Substantia nigra (tissue), 51 donors: ENCODE measurements at places on chromosomes 4 and X.

- DNase-seq, result no peak
Measured at GRCh38 chrX:30278365-30278764, 30.8 kb downstream of the NR0B1 start.

GRCh38 chr4:128338634-128339355, 51.2 kb upstream of the PGRMC2 start:
- no peak for DNase-seq

DNA sequence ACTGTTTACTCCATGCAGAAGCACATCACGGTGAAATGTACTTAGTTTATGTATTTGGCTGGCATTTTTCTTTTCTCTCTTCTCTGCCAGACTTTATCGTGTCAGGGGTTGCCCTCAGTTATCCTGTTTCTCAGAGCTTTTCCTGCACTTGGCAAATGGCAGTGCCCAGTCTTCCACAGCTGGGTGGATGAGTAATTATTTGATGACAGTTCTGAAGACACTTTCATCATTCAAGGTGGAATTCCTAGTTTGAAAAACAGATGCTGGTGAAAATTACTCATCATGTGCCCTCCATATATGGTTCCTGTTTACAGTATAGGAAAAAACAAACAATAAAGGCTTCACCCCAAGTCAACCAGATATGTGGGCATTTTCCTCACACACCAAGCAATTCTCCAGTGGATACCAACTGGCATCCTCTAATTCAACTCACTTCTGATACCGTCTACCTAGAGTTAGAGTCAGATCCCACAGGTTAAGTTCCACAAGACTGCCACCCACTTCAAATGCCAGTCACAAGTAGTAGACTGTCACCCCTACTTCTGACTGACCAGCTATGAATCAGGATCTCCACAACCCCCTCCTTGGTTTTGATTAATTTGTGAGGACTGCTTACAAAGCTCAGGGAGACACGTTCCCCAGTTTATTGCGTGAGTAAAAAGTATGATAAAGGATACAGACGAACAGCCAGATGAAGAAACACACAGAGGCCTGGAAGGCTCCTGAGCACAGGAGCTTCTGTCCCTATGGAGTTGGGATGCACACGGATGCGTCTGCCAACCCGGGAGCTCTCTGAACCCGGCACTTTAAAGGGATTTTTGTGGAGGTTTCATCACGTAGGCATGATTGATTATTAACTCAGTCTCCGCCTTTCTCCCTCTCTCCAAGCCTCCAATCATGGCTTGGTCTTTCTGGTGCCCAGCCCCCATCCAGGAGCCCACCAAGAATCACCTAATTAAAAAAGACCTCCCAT, 72.9 kb downstream of the CLDN34 start:
- no peak for DNase-seq

DNA sequence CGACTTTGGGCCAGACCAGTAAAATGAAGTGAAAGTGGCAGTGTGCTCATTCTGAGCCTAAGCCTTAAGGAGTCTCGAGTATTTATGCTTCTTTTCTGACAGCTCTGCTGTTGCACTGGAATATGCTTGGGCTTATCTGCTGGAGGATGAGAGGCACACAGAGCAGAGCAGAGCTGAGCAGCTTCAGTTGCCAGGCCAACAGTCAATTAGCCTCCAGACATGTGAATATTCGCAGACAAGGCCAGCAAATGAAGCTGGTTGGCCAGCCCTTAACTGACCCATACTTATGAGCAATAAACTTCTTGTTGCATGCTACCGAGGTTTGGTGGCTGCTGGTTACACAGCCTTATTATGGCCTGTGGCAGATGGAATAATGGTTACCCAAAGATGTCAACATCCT, 203.0 kb upstream of the GEMIN8 start:
- no peak for DNase-seq

DNA sequence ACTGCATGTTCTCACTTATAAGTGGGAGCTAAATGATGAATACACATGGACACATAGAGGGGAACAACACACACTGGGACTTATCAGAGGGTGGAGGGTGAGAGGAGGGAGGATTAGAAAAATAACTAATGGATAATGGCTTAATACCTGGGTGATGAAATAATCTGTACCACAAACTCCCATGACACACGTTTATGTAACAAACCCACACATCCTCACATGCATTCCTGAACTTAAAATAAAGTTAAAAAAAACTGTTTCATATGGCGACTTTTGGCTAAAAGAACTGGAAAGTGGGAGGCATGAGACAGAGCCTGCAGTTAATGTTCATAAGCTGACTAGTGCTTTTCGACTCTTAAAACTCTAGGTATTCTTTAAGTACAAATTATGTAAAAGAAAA, 98.9 kb upstream of the NPFFR2 start:
- no peak for DNase-seq
